Activated naive CD4-positive, alpha-beta T cell (primary cell): ENCODE measurements at places on chromosomes 12 and 14.

- DNase-seq, result no peak
Observed at GRCh38 chr14:105905456-105905855, 379.1 kb downstream of the TMEM121 start.

- no peak for DNase-seq
Observed at GRCh38 chr12:20055856-20056255, 312.5 kb upstream of the PDE3A start.

DNA sequence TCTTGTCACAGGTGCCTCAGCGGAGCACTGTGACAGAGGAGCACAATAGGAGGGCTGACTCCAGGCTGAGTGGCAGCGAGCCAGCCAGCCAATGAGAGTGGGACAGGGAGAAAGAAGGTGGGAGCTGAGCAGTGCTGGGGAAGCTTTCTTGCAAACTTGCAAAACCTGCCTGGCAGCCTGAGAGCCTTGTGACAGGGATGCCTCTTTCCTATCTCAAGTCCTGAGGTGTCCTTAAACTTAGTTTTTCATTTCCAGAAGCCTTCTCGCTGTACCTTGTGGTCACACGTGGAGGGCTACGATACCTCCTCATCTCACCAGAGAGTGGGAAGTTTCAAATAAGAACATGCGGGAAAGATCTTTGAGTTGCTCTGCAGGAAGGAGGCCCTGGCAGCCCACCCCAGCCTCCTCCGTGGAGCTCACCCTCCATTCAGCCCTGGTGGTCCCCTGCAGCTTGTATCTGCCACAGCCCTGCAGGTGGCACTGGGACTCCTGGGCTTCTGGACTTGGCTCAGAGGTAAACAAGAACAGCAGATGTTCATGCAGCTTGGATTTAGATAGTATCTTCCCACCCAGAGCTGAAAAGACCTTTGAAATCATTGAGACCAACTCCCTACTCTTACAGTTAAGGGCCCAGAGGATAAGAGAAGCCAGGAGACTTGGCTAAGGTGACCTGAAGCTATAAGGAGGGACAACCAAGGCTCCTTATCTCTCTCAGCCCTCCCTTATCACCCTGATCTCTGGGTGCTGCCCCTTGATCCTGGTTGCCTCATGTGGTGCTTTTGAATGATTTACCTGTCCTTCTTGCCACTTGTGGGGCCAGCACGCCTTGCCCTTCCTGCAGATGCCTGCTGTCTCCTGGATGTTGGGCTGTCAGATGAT lies 153.5 kb upstream of the MAX start:
- DNase-seq, result no peak

DNA sequence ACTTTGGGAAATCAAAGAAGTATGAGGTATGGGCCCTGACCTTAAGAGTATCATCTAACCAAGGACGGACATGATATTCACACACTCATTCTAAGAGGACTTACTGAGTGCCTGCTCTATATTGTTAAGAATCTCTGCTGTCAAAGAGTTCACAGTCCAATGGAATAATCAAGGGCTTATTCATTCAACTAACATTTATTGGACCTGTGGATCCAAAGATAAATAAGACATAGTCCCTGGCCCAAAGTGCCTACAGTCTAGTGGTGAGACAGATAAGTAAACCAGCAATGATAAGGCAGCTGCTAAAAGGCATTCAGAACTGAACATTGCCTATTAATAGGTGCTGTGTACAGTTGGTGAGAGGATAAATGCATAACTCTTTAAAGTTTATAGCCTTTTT lies 11.0 kb downstream of the WDR20 start:
- DNase-seq, result no peak

DNA sequence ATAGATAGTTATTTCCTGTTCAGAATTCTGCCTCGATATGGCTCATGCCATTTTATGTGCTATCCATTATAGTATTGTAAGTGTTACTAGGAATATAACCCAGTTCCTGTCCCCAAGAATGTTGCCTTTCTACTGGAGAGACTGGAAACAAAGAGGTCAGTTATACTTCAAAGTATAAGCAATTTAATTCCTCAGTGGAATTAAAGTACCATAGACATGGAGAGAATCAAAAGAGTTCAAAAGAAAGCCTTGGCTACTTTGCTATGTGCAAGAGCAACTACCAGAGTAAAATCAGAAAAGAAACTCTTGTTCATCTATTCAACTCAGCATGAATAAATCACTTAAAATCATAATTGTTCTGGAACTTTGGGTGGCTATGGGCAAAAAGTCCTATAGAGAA lies 173.2 kb upstream of the EEA1 start:
- no peak for DNase-seq

- DNase-seq, result no peak
Observed at GRCh38 chr12:32179011-32179395, 72.4 kb downstream of the BICD1 start.
